Posterior vena cava (tissue), 2 donors: ENCODE measurements at places on chromosomes 2 and 18.
A peak's percentile ranks its signal among the peaks of the same experiment; 100 is the strongest.

DNA sequence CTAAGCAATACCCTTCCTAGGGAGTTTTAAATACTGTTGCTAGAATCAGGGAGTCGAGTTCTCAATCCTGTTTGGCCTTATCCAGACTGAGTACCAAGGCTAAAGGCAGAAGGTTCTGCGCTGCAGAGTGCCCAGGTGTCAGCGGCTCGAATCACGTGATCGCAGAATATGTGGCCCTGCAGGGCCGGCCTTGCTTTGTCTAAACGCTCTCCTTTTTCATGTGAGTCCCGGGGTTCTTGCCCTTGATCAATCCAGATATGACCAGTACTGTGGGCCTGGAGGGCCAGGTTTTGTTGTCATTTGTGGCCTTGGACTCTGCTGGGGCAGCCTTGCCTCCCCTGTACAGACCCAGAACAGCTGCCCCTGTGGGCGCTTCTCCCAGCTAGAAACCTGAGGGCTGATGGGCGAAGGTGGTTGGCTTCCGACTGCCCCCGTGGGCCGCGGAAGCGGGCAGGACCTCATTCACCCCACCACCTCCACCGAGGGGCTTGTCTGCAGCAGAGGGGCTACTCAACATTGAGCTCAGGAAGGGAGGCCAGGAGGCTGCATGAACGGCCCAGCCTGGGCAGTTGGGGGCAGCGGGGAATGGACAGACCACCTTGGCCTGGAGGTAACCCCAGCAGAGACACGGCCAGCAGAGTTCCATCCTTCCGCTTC lies 225.0 kb downstream of the ALPK2 start:
- DNase-seq, result no peak

- DNase-seq, result no peak
These were observed 91.6 kb downstream of the TTC32 start for GRCh38 chr2:19810148-19810547.

- no peak for DNase-seq
These were observed 25.5 kb downstream of the PIAS2 start for GRCh38 chr18:46891742-46892214.

DNA sequence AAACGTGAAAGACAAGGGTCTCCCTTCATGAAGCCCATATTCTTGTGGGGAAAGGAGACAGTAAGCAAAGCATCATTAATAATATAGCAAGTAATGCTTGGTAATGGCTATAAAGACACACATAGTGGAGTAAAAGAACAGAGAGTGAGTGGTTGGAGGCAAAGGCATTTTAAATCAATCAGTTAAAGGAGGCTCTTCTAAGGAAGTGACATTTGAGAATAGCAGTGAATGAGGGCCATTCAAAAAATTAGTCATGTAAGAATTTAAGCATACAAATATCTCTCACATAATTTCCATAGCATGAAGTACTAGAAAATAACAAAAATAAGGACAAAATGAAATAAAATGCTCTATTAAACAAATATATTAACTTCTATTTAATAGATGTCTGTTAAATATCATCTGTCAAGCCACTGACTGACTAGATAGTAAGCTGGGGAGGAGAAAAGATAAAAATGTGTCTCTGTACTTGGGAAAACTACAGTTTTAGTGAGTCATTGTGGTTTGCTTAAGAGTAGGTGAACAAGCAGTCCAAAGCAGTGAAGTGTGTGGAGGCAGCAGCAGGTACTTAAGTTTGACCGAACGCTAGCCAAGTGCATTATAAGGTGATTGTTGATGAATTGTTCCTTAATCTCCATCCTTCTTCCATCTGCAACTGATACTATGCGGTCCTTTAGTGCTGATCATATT lies 160.1 kb downstream of the PARD3B start:
- DNase-seq, result no peak

DNA sequence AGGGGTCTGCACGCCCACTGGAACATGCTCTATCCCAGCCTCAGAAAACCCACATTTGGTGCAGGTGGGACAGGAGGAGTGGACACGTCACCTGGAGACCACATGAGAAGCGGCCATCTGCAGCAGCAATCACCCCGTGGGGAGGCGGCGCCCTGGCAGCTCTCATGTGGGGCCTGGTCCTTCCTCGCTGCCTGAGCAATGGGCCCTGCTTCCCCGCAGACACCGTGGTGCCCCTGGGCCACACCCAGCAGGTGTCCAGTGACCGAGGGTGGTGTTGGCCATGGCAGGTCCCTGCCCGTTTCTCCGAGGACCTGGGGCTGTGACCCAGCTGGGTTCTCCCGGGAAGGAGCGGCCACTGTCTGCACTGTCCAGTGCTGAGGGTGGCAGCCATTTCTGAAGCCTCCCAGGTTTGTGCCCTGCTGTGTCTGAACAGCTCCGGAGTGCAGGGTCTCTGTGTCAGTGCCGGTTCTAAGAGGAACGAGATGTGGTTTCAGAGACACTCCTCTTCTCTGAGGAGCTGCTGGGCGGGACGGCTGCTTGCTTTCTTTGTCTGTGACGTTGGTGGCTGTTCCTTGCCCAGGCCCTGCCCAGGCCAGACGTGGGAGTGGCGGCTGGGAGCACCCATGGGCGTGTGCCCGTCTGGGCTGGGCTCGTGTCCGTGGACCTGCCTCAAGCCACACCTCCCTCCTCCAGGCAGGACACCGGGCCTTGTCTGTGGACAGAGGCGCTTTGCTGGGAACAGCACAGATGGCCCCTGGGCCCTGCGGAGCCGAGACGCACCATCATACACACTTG lies 44.8 kb downstream of the NFATC1 start:
- DNase-seq, result no peak

- peak; percentile 85 for DNase-seq
These were observed 5.5 kb downstream of the CCDC102B start for GRCh38 chr18:68803356-68803755.

DNA sequence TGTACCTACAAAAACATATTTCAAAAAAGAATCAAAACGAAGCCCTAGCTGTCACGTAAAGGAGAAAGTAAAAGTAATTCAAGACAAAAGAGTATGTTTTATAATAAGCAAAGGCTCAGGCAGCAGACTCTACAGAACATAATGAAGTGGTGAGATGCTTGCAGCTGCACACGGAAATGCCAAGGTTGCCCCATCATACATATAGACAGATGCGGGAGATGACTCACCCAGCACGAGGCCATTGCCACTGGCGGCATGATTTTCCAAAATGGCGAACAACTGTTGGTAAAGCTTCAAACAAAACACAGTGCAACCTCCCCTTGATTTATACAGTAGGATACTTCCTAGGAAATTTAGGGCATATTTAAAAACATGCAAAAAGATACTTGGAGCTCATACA lies 26.0 kb upstream of the C1QL2 start:
- DNase-seq, result peak; percentile 20

GRCh38 chr18:29164020-29164706 lies 987.2 kb upstream of the CDH2 start:
- DNase-seq, result no peak

- DNase-seq, result no peak
These were observed 11.2 kb downstream of the NABP1 start for GRCh38 chr2:191688934-191689695.

DNA sequence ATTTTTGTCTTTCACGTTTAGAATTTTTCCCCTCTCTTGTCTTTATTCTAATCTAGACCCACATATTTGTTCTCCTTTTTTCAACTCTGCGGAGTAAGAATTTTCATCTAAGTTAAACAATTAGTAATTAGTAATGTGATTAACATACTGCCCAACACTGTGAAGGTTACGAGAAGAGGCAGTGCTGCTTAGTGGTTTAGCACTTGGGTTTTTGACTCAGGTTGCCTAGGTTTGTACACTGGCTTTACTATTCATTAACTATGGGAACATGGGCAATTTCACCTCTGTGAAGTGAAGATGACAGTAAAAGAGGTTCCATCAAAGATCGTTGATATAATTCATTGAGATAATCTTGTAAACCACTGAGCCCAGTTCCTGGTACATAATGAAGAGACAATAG lies 82.2 kb upstream of the PNPT1 start:
- DNase-seq, result no peak

GRCh38 chr2:60480089-60480773 lies 73.2 kb downstream of the BCL11A start:
- DNase-seq, result no peak

DNA sequence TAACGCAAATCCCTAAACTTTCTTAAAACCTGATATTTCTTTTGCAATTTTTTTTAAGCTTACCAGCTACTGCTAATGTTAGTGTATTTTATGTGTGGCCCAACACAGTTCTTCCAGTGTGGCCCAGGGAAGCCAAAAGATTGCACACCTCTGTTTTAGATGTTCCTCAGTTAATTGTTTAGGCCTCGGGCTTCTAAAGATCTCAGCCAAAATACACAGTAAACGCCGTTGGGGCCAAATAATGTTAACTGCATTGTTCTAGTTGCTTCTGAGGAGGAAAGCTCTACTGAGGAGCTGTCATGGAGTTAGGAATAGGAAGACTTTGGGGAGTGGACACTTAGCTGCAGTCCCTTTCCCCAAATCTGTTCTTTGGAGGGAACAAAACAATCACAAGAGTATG lies 2.0 kb downstream of the HSPE1 start:
- no peak for DNase-seq

GRCh38 chr2:1864981-1865421 lies 120.7 kb upstream of the PXDN start:
- DNase-seq, result peak; percentile 64

DNA sequence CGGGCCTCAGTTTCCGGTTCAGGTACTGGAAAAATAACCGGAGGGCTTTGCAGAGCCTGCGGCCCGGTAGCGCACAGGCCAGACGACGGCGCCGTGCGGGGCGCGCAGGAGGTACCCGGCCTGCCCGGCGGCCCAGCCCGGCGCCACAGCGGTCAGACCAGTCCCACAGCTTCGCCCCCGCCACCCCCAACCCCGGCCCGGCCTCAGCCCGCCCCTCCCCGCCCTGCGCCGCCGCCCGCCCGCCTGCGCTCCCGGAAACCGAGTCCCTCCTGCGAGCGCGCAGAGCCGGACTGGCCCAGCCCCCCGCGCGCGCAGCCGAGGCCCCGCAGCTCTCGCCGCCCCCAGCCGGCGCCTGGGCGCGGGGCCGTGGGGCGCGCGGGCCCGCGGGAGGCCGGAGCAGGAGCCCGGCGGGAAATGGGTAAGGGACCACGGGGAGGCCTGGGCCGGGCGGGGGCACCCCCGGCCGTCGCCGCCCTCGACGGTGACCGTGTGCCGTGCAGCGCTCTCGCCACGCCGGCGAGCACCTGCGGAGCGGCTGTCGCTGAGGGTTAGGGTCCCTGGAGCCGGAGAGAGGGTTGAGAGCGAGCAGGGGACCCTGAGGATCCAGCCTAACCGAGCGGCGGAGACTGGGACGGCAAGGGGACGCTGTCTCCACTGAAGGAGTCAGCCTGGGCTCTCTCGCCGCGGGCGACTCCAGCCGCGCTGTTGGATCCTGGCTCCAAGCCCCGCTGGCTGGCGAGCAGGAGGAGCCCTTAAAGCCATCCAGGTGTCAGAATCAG lies 16.5 kb upstream of the PSD4 start:
- DNase-seq, result peak; percentile 76

- no peak for DNase-seq
These were observed 643.1 kb downstream of the CNTNAP5 start for GRCh38 chr2:124668161-124668560.

- no peak for DNase-seq
These were observed 26.0 kb downstream of the ITGA4 start for GRCh38 chr2:181483211-181483610.

GRCh38 chr2:200305797-200306195 lies 697 bp upstream of the SPATS2L start:
- DNase-seq, result peak; percentile 83

DNA sequence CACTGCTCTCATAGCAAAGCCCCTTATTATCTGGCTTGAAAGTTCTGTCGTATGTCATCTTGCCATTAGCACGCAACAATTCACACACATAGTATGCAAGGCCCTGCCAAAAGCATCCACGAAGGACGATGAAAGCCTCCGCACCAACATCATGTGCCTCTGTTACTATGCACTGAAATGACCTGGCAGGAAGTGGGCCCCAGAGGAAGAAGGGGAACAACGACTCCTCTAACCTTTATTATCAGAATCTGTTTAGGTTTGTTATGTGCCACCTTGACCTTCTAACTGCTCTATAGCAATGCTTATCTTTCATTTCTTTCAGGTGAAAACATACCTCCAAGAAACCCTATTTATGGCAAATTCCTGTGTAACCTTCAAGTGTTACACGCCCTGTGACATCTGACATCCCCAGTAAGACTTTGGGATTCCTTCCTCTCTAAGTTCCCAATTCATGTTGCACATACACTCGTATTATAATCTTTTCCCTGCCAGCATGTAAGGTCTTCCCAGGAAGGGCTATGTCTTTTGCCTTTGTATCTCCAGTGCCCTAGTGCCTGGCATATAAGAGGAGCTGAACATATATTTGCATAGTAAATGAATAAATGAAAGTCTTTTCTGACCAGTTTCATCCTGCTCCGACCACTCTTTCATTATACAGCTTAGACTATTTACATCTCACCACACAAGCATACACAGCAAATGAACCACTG lies 7.0 kb upstream of the NDUFV2 start:
- no peak for DNase-seq

DNA sequence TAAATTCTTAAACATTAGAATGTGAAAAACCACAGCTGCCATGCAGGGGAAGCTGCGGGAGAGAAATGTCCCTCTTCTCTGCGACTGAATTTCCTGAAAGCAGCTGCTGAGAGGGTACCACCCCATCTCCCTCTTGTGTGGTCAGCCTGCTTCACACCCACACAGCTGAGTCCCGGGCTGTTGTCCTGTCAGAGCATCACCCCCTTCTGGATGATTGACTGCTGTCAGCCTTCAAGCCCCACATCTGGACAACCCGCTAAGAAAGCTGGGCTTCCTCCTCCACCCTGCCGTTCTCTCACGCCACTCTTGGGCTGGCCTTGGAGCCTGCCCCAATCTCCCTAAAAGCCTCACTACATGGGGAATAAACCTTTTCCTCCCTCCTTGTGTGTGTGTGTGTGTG lies 26.0 kb downstream of the SH3YL1 start:
- no peak for DNase-seq

DNA sequence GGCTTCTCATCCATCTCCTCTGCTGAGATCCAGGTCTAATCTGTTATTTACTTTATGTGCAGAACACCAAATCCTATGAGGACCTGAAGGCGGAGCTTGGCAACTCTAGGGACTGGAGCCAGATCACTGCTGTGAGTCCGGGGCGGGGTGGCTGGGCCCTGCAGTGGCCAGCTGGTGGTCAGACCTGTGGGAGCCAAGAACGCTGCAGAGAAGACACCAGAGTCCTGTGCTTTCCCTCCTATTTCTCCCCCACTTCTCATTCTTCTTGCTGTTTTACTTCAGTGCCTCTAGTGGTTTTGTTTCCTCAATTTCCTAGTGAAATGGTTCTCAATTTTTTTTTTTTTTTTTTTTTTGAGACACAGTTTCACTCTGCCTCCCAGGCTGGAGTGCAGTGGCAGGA lies 19.7 kb downstream of the VIL1 start:
- DNase-seq, result peak; percentile 72
